ENCODE measurements at places on chromosomes 12 and 14.

GRCh38 chr12:123761841-123762714, at the start of gene DNAH10:
DNAH10 (plus strand) TSS chr12:123762301; CDS start chr12:123762337, 36 bp downstream.
- no peak for DNase-seq

DNA sequence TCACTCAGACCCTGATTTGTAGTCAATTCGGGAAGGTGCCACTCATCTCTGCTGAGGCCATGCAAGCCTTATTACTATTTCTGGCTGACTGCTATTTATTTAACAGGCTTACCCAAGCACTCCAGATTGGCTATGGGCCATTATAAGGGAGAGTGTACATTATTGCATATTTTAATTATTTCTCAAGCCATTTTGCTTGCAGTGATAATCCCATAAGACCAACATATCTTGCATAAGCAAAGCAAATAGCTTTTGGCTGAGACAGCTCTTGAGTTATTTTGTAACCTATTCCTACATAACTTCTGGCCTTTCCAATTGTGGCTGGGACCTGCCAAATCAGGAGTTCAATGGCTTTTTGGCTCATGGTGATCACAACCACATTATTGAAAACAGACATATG, 509.6 kb upstream of the USP15 start:
- no peak for DNase-seq

DNA sequence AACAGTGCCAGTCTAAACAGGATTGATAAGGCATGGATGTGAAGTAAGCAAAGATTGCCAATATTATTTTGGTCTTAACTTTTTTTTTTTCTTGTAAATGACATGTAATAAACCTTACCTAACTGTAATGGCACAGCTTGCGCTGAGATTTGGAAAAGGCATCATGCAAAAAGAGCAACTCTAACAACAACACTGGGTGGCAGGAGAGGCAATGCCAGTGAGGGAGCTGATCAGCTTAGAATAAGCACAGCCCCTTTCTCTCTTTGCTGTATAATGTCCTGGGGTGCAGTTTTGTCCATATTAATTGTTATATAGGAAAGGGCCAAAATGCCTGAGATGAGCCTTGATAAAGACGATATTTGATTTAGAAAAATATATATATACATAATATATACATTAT, 1589.7 kb upstream of the FLRT2 start:
- DNase-seq: no peak

DNA sequence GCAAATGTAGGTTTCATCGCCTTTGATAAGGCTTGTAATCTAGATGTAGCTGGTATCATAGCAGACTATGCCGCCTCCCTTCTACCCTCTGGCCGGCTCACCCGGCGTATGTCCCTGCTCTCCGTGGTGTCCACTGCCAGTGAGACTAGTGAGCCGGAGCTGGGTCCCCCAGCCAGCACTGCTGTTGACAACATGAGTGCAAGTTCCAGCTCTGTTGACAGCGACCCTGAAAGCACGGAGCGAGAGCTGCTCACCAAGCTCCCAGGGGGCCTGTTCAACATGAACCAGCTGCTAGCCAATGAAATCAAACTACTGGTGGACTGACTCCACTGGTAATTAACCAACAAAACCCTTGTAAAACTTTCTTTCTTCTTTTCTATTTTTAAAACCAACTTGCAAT, 49.0 kb upstream of the A2ML1 start:
- no peak for DNase-seq

DNA sequence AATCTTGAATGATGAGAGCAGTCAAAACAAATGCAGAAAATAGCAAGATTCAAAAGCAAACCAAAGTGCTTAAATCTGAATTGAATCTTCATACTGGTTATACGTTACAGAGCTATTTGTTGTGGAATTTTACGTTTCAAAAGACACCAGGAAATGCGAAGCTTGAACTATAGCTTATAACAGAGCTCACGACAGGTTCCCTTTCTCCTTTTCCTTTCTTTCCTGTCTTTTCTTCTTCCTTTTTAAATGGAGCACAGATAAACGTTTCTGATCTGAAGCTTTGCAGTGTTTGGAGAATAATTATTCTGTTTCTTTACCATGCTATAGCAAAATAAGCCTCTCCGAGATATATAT, 492.6 kb upstream of the GARIN6 start:
- no peak for DNase-seq

DNA sequence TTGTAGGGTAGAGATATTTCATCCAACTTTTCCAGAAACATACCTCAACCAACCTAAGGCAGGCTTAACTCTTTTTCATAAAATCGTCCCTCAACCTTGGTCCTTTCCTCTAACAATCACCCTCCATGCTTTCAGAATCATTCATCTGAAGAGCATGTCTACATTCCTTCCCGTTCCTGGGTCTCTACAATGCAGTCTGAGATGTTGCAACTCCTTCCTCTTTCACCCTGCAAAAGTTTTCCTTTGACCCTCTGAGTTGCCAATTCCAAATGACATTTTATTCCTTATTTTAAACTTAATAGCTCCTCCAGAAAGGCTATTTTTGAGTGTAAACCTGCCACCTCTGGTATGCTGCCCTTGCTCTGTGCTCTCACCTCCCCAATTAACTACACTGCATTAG, 16.7 kb downstream of the SLC7A7 start:
- no peak for DNase-seq

- no peak for DNase-seq
These were observed 9.0 kb downstream of the HOXC12 start for GRCh38 chr12:53963434-53964314.

DNA sequence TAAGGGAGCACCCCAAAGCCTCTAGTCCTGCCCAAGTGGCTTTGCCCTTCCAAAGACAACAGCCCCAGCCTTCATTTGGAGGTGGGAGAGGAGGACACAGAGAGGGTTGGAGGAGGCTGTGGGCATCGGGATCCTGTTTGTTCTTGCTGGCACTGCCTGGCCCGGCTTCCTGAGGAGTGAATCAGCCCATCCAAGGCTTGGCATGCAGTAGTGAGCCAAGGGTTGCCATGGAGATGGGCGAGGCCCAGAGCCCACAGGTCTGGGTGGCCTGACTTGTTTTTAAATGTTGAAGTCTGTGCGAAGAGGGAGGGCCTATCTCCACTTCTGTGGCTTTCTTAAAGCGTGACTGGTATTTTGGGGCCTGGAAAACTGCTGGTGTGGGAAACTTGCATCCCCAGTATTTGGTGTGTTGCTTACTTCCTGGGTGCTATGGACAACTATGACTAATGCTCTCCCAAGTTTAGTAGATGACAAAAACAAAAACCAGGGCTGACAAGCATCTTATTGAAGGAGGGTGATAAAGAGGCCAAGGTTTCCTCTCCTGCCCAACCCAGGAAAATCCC, 15.8 kb downstream of the CD9 start:
- no peak for DNase-seq

GRCh38 chr12:49365542-49365941, 1.7 kb upstream of the SPATS2 start:
- no peak for DNase-seq

Data from stimulated activated CD8-positive, alpha-beta memory T cell treated with anti-CD3 and anti-CD28 coated beads, Interleukin-4, amount 100 ng/mL, for 1 hour (primary cell).